ENCODE measurements at places on chromosomes 6 and 20. TPM values are rescaled to one million over a fixed set of nuclear protein-coding genes. Genes with fewer than 3 reads are reported as not detected.

The DZANK1 gene
- total RNA-seq = 1.4 TPM

The MYB gene
- 1.7 TPM for total RNA-seq

The C6orf141 gene
- total RNA-seq = 6.5 TPM

The BPIFB3 gene
- total RNA-seq = not detected

The NFS1 gene
- 30.8 TPM for total RNA-seq

GRCh38 chr6:52493669-52494068 lies 73.5 kb downstream of the EFHC1 start:
- DNase-seq = no peak

DNA sequence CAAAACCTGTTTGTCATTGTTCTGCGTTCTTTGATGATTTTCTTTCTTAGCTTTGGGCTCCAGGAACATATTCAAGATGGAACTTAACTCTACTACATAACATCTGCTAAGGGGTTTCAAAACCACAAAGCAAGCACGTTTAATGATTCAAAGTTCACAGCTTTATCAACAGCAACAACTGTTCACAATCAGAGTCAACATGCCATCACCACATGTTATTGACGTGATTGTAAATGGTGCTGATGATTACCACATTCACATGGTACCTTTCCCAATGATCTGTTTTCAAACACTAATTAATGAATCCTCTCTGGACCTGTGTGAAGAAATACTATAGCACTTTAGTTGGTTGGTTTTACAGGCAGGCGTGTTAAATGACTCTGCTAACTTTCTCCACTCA lies 180.6 kb upstream of the CEP162 start:
- DNase-seq = no peak

- no peak for DNase-seq
Observed at GRCh38 chr6:121726596-121726995, 291.1 kb downstream of the GJA1 start.

The DDX39B gene
- 412 TPM for total RNA-seq

GRCh38 chr20:14643146-14643545 lies 305.7 kb upstream of the FLRT3 start:
- no peak for DNase-seq

DNA sequence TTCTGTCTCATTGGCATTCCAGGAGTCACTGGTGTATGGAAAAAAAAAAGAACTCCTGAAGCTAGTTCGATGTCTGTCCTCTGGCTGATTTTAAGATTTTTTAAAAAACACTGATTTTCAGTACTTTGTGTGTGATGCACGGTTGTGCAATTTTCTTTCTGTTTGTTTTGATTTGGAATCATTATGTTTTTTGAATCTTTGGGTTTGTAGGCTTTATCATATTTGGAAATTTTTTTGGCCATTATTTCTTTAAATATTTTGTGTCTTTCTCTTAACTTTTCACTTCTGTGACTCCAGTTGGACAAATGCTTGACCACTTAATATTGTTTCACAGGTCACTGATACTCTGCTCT lies 327.2 kb downstream of the BCKDHB start:
- no peak for DNase-seq

DNA sequence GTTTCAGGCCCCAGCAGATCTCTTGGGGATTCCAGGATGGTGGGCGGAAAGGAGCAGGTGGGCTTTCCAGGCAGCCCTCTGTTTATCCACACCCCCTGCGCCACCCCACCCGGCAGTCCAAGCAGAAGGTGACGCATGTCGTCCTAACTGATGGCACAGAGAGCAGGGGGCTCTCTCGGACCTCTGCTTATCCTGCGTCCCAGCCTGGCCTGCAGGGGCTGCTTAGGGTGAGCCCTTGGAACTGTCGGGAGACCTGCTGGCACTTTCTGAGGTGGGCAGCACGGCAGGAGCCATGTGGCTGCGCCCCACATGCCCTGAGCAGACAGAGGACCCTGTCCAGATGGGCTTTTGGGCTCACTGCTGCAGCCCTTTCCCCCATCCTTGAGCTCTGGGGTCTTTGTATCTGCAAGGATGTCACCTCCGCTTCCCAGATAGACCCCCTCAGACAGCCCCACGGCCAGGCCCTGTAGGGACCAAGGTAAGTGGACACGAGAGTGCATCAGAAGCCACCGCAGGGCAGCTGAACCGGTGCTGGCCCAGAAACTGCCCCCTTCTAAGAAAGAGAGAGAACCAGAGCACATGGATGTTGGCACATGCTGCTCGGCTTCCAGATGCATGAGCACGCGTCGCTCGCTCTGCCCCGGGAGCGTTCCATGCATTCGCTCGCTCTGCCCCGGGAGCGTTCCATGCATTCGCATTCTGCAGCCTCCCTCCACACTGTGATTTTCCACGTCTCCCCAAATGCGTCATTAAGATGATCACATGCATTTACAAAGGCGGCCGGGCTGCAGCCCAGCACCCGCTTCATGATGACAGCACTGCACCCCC lies 246.7 kb downstream of the TAF4 start:
- DNase-seq = no peak

DNA sequence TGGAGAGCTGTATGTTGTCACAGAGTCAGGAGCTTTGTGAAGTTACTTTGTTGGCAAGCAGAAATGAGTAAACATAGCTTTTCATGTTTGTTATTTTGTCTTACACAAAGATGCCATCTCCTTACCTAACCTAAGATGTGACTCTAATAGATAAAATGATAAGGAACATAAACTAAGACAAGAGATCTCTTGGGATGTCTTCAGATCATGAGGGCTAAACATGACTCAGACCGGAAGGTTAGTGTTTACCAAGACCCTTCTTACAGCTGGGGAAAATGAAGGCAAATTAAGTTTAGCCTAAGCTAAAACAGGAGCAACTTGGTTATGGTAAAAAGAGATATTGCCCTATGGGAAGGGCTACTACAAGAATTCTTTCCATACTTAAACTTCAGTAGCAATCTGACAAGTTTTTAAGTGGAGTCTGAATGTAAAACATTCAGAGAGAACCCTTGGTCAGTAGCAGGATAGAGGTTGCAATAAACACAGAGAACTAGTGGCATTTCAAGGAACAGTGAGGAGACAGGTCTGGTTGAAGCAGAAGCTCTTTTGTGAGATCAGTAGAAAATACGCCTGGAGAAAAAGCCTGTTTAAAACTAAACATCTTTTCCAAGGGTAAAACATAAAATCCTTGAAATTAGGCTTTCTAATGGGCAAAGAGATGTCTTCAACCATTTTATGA lies 29.9 kb downstream of the SGK1 start:
- DNase-seq = no peak

DNA sequence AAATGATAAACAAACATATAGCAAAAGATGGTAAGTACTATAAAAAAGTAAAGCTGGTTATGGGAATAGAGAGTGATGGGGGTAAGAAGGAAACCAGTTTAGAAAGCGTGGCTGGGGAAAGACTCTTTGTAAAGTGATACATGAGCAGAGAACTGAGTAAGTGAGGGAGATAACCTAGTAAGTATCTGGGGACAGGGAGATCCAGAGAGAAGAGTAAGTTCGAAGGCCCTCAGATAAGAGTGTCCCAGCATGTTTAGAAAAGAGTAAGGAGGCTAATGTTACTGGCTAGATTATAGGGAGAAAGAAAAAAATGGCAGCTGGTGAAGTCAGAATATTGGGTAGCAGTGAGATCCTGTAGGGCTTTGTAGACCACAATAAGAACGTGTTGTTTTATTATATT lies 50.7 kb upstream of the HBS1L start:
- no peak for DNase-seq

GRCh38 chr6:159460476-159460875 lies 232.6 kb downstream of the SOD2 start:
- no peak for DNase-seq

The XKR7 gene
- 0.34 TPM for total RNA-seq

Data from kidney epithelial cell (primary cell).